ENCODE measurements at places on chromosomes 12 and 14.

GRCh38 chr12:24281341-24281740 is 331.9 kb upstream of the SOX5 start:
- no peak for DNase-seq

DNA sequence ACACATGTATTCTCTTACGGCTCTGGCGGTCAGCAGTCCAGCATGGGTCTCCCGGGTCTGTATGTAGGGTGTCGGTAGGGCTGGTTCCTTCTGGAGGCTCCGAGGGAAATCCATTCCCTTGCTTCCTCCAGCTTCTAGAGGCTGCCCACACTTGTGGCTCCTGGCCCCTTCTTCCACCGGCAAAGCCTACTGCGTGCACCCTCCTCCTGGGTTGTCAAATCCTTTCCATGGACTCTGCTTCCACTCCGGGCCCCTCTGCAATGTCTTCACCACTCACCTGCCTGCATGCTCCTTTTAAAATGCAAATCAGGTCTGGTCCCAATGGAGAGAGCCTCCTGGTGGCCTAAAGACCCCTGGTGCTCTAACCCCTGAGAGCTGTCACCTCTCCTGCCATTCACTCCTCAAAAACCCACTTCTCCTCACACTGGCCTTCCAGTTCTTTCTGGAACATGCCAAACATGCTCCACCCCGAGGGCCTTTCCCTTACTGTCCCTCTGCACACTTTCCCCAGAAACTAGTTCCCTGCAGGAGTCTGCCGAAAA is 108.5 kb downstream of the DICER1 start:
- DNase-seq, result no peak

DNA sequence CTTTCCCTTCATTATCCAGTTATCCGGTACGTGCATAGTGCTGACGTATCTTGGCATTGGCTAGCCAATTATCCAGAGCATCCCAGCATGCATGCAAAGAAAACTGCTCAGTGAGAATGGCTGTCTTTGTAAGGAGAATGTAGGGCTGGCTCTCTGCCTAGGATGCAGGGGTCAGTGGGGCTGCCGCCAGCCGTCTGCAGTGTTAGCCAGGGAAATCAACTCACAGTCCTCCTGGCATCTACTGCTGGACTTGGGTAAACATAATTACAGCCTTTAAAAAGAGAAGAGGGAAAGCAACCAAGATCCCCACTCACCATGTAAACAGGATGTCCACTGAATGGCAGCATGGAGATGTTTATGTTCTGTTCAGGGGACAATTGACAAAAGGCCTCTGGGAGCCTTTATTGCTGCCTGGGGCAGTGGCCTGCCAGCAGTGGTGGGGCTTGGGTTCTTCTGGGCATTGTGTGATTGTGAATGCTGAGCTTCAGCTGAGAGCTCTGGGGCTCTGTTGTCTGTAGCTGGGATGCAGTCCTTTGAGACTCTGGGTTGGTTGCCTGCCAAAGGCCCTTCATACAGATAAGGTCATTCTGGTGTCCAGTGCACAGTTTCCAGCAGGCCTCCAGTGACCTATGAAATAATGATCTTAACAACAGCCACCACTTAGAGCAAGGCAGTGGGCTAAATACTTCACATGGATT is 121.8 kb downstream of the TBC1D30 start:
- no peak for DNase-seq

DNA sequence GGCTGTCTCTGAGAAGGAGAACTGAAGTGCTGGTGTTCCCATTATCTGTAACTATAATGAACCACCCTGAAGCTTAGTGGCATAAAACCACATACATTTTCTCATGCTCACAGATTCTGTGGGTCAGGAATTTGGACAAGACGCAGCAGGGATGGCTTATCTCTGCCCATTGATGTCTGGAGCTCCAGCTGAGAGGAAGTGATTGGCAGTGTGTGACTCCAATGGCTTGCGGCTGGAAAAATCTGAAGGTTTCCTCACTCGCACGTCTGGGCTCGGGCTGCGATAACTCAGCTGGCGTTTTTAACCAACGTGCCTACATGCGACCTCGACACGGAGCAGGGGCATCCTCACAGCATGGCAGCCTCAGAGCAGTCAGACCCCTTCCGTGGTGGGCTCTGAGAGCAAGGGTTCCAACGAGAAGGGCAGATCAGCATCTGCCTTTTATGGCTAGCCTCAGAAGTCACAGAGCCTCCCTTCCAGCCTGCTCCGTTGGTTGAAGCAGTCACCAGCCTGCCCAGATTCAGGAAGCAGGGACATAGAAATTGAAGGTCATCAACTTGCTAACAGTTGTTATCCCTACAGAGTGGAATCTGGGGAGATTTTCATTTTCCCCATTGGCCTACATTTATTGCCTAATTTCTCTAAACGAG is 143.3 kb upstream of the BCL2L14 start:
- no peak for DNase-seq

DNA sequence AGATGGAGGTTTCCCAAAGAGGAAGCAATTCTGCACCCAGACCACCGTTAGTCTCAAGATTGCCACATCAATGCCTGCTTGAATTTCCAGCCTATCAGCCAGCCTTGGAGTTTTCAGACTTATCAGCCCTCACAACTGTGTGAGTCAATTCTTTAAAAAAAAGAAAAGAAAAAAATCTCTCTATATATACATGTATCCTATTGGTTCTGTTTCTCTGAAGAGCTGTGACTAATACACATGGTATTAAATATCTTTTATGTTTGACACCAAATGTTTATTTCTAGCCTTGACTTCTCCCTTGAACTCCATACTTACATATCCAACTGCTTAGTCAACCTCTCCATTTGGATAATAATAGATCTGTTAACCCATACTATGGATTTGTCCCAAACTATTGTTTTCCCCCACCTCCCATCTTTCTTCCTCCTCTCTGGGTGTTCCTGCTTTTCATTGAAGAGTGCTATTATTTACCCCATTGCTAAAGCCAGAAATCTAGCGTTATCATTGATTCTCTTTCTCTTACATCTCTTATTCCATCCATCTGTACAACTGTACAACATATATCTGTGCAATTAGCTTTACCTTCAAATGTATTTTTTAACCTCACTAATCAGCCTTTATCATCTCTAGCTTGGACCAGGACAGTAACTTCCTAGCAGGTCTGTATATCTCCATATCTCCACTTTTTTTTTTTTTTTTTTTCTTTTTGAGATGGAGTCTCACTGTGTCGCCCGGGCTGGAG is 22.7 kb upstream of the EID3 start:
- peak; percentile 92 for DNase-seq

- peak; percentile 23 for DNase-seq
Observed at GRCh38 chr12:55723516-55724225, 3.5 kb downstream of the RDH5 start.

GRCh38 chr12:47102845-47103651 is 23.3 kb upstream of the AMIGO2 start:
- DNase-seq, result peak; percentile 91

GRCh38 chr12:104662203-104662602 is 205.5 kb downstream of the CHST11 start:
- no peak for DNase-seq

- DNase-seq, result no peak
Observed at GRCh38 chr12:56437430-56438176, 11.6 kb downstream of the TIMELESS start.

DNA sequence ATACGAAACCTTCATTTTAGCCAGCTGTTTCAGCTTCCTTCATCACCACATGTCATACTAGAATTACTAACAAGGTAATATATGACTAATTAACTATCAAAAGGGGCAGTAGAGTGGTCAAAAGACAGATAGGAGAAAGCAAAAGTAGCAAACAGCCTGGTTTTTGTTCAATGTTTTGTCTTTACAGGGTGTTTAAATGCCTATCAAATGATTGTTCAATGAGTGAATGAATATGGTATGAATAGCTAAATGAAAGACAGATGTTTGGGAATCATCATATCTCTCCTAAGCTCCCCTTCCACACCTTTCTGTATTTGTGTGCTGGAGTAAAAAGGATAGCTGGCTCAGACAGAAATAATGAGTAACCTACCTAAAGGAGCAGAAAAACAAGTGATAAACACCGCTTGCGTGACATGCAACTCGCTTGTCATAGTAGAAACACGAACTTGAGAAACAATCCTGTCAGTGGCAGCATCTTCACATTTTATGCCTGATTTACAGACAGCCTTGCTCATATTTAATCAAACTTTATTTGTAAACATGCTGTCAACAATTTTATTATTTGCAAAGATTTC is 34.2 kb downstream of the ABCC9 start:
- DNase-seq, result peak; percentile 86

DNA sequence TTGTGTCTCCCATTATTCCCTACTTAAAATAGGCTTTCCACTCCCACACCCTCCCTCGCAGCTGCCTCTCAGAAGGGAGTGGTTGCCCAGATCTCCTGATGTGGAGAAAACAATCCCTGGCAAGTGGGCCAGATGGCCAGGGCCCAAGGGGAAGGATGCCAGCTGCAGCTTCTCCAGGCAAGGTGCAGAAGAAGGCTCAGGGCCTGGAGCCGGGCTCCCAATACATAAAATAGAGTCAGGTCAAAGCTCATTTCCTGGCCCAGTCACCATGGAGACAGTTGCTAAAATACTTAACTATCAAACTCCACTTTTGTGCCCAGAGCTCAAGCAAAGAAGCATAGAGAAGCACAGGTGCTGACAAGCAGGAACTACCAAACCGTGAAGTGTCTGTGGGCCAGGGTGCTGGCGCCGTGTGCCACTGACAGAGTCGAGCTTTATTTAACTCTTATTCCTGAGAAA is 45.7 kb upstream of the ITPR2 start:
- DNase-seq, result no peak

- DNase-seq, result no peak
Observed at GRCh38 chr12:131357920-131358319, 353.0 kb upstream of the SFSWAP start.

DNA sequence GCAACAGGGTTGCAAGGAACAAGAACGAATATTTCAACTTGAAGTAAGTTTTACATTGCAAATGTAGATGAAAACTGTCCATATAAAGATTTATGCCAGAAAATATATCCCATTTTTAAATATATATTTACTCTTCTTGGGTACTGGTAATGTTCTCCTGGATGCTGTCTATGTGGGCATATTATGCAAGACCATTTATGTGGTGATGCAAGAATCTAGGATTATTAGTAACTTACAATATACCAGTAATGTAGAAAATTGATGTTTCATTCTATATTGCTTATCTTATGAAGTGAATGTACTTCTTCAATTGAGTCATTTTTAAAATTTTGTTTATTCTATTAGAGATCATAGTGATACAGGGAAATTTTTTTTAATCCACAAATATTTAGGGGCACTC is 25.1 kb downstream of the FGFR1OP2 start:
- DNase-seq, result peak; percentile 39

DNA sequence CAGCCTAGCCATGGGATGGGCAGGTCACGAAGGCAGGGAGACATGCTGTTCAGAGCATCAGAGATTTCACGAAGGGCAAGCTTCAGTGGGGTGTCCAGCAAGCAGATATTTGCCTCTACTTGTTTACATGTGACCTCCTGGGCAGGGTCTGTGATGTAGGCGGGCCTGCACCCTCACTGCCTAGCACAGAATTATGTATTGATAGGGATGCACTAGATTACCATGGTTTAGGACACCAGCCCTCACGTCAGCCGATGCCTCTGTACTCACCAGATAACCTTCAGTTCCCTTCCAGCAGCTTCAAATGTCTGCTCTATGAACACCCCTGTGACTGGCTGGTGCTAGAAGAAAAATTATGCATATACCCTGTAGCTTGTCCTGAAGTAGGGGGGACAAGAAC is 5.1 kb upstream of the EIF5 start:
- no peak for DNase-seq

DNA sequence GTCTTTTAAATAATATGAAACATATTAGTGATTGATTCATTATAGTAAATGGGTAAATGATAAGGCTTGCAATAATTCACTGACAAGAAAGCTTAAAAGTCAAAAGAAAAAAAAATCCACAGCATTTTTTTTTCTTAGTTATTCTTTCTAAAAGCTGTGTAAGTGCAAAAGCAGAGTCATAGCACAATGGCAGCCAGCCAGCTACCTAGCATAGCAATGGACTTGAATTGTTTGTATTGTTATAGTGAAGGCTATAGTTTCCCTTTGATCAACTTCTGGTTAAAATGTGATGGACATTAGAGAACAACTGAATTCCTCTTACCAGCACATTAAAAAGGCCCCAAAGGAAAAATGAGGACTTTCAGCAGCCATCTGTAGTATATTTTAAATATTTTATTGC is 232.1 kb downstream of the NAV3 start:
- DNase-seq, result peak; percentile 85

DNA sequence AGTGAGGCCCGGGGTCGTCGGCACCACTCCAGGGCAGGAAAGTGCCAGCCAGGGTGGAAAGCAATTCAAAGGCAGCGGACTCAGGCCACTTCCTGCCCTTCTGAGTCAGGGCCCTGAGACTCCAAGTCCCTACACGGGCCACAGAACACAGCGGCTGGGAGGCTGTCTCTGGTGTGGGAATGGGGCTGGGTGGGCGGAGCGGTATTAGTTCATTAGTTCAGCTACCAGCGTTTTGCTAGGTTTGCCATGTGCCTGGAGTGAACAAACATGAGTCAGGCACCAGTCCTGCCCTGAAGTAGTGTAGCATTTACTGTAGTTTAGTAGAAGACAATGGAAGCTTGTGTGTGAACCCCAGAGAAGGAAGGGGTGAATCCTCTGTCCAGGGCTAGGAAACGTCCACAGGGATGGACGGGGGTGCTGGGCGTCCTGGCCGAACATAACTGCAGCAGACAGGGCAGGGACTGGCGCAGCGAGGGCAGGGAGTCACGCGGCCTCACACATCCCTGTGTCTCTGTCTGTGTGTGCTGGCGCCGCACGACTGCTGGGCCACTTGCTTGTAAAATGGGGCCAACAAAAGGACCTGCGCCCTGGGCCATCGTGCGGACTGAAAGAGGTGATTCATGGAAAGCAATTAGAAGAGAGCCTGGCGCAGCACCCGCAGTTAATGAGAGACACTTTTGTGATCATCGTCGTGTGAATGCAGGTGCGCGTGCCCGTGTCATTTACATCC is 186.4 kb upstream of the PRMT8 start:
- peak; percentile 96 for DNase-seq

GRCh38 chr14:77128414-77128891 is 13.1 kb downstream of the ZDHHC22 start:
- no peak for DNase-seq

GRCh38 chr12:44929236-44929885 is 53.2 kb upstream of the NELL2 start:
- DNase-seq, result no peak

- no peak for DNase-seq
Observed at GRCh38 chr12:19012965-19013364, 116.6 kb upstream of the PLEKHA5 start.

DNA sequence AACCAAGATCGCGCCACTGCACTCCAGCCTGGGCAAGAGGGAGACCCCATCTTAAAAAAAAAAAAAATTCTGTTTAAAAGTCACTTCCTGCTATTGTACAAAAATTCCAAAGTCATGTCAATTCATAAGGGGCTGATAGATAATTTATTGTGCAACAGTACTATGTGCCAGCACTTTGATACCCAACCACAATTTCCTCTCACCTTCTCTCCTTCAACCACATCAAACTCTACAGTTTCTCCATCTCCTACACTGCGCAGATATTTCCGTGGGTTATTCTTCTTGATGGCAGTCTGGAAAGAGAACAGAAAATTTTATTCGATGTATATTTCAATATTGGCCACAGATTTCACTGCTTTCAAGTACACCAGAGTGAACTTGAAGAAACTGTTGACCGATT is 7.6 kb downstream of the YBX3 start:
- no peak for DNase-seq

- DNase-seq, result no peak
Observed at GRCh38 chr12:51955702-51956101, 4.2 kb downstream of the ACVR1B start.

GRCh38 chr12:57011438-57012424 is 4.6 kb downstream of the TAC3 start:
- DNase-seq, result peak; percentile 35

- peak; percentile 81 for DNase-seq
Observed at GRCh38 chr12:93090731-93091172, 161.7 kb upstream of the EEA1 start.
